ENCODE measurements at places on chromosomes 7 and 10.

DNA sequence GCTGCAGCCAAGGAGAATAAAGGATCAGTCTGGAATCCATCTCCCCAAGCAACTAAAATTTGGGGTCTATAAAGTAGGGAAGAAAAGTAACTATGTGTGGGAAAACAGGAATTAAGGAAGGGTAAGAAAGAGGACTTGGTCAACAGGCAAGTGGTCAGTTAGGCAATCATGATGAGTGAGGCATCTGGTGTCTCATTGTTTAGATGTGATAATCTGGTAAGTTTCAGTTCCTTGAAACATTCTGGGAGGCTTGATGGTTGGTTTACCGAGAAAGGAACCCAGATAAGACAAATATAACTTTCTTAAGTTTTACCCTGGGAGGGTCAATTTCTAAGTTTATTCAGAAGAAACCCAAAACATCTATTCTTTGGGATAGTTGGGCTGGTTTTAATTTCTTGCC lies 22.3 kb downstream of the HYAL4 start:
- DNase-seq = peak; percentile 61

- no peak for DNase-seq
Measured at GRCh38 chr10:125248489-125248888, 88.1 kb upstream of the CTBP2 start.

- no peak for DNase-seq
Measured at GRCh38 chr7:115208710-115209560, 287.0 kb downstream of the MDFIC start.

GRCh38 chr7:91554883-91555282 lies 290.6 kb downstream of the FZD1 start:
- no peak for DNase-seq

DNA sequence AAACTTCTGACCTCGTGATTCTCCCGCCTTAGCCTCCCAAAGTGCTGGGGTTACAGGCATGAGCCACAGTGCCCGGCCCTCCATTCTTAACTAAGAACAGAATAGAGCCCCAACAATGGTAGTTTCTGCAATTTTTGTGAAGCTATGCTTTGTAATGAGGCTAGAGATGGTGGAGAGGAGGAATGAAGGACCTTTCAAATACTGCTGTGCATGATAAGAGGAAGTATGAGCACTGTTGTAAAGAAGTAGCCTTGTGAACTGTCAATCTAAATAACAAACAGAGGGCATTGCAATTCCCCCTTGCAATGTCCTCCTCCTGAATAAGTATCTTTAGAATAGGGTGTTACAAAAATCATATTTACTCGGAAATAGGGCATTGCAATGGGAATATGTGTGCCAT lies 70.2 kb downstream of the EVX1 start:
- DNase-seq = no peak

DNA sequence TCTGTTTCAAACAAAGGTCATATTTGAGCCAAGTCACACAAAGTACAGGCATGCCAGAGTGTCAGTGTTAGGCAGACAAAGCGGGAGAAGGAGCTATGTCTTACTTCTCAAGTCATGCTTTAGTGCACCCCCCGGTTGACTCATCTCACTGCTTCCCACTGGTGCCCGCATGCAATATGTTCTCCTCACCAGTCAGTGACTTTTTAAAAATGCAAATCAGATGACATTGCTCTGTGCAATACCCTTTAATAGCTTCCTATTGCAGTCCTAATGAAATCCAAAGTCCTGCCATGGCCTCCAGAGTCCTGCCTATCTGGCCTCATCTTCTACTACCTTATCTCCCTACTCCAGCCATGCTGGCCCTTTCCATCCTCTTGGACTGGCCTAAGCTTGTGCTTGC lies 429.1 kb downstream of the ACTR3B start:
- no peak for DNase-seq

DNA sequence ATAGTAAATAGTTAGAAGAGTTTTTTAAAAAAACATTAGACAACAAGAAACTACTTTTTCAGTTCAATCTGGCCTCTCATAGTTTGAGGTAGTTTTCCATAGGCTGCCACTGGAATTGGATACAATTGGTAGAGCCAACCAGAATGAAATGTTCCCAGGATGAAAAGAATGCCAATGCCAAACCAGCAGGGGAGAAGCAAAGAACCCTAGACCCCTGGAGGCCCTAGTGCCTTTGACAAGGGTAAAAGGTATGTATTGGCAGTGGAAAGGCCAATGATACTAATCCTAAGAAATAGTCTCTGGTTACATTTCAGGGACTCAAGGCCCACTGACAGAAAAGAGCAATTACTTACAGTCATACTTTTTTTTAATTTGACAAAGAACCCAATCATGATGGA lies 77.4 kb upstream of the SEM1 start:
- DNase-seq = no peak

DNA sequence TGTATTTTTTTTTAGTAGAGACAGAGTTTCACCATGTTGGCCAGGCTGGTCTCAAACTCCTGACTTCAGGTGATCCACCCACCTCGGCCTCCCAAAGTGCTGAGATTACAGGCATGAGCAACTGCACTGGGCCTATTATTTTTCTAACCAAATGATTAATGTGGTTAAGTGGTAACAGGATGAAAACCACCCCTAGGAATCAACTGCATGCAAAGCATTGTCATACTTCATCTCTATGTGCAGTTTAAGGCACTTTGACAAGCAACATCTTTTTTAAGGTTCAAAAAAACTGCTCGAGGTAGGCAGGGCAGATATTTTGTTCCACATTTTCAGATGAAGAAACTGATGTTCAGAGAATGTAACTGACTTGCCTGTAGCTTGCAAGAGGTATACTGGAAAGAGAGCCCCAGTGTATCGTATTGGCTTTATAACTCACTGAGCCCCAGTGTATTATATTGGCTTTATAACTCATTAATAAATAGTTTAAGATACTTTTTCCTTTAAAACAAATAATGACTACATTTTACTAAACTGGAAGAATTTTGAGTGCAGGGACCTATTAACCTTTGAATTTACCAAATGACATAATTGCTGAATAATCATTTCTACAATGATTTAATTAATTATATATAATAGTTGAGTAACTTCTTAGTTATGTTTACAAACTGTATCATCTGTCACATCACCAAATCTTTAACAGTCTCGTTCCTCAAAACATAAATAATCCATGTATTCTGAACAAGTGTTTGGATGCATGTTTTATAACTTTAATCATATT lies 38.1 kb downstream of the RTKN2 start:
- DNase-seq = peak; percentile 44

DNA sequence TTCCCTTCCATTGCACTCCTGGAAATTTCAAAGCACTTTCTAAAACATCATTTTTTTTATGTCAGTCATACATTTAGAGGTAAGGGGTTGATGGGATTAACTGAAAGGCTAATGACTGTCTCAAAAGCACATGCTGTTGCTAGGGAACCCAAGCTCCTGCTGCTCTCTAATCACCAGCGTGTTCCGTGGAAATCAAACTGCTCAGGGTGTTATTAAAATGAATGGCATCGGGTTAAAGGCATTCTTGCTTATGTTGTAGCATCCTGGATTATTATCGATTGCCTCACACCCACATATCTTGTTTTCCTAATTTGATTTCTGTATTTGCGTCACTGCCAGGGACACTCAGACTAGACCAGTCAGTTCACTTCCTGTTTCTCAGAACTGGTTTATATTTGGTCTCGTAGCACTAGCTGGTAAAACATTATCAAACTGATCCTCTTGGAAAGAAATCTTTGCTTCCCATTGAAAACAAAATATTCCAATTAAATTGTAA lies 216.5 kb upstream of the MKLN1 start:
- peak; percentile 96 for DNase-seq

- peak; percentile 68 for DNase-seq
Measured at GRCh38 chr10:97499561-97500296, 1.0 kb downstream of the UBTD1 start.

DNA sequence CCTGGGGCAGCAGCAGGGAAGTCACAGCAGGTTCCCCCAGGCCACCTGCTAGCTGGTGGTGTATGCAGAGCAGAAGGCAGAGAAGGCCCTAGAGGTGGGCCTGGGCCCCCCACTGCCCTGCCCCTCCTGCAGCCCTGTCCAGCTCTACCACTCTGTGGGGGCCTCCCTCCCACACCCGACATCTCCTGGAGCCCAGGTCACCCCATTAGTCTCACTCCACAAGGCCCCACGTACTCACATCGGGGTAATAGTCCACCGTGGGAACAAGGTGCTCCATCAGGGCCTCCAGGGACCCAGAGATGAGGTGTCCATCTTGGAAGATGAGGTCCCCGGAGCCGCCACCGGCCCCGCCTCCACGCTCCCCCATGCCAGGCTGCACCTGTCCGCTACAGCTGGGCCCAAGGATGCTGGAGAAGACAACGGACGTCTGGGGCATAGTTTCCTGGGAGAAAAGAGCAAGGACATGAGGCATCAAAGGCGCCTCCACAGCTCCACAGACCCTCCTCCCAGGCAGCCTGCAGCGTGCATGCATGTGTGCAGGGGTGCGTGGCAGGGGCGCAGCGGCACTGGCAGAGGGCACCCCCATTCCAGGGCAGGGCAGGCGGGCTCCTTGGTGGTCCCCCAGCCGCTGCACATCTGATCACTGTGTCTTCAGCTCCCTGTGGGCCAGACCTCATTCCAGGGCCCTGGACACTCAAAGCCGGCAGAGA lies 61.0 kb downstream of the RASGEF1A start:
- no peak for DNase-seq

- DNase-seq = no peak
Measured at GRCh38 chr7:27688646-27689045, 26.0 kb upstream of the HIBADH start.

- DNase-seq = no peak
Measured at GRCh38 chr7:47218378-47219176, 363.3 kb downstream of the TNS3 start.

- peak; percentile 50 for DNase-seq
Measured at GRCh38 chr7:37495574-37496184, 47.0 kb upstream of the ELMO1 start.

- no peak for DNase-seq
Measured at GRCh38 chr7:130148561-130148960, 56.6 kb downstream of the TMEM209 start.

DNA sequence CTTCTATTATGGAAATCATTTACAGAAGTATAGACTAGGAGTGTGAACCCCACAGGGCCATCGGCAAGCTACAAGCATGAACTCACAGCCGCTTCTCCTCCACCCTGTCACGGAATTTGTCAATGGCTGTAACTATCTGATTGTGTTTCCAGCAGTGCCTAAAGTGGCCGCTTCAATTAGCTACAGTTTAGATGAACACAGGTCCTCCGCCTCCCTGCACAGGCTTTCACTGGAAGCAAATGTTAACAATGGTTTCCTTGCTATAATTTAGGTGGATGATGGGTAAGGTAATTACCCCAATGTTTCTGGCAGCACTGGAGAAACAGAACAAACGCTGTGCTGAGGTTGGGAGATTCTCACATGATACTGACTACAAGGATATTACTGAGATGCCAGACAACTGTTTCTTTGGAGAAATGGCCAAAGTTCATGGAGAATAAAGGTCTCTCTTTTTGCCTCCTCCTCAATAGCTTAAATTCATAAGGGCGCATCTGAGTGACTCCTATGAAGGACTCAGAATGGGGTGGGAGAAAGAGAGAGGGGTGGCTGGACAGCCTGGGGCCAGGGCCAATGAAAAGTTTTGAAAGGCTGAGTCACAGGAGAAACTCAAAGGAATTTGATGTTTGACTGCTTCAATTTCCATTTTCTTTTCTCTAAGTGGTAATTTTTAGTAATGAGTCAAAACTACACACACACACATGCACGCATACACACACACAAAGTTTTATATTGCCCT lies 78.9 kb downstream of the SVIL start:
- peak; percentile 82 for DNase-seq

DNA sequence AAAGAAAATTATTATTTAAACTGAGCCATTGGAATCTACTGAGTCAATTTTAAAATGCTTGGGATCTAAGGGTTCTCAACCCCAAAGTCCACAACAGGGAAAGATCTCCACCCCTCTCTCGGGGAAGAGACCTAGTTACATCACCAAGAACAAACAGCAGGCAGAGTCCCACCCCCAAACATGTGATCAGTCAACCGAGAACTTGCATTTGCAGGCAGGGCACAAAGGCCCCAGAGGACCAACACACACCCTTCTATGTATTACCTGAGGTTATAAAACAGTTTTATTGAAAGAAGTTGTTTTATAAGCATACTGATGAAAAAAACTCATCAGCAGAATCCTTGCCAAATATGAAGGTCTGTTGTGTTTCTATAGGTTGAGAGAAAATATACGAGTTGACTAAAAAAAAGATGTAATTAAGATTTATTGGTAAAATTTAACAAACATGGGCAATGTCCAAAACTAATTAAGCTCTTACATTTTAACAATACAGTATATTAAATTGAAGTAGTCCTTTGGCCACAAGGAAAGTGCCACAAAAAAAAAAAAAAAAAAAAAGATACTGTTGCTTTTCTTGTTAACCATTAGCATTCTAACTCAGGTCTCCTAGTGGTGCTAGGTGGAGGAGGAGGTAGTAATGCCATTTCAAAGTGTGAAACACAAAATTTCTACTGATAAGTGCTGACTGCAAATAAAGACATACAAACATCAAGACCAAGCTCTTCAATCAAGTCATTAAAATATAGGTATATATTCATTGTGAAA lies 975 bp upstream of the USP54 start:
- peak; percentile 52 for DNase-seq

- no peak for DNase-seq
Measured at GRCh38 chr10:63474488-63474887, 8.7 kb upstream of the JMJD1C start.

DNA sequence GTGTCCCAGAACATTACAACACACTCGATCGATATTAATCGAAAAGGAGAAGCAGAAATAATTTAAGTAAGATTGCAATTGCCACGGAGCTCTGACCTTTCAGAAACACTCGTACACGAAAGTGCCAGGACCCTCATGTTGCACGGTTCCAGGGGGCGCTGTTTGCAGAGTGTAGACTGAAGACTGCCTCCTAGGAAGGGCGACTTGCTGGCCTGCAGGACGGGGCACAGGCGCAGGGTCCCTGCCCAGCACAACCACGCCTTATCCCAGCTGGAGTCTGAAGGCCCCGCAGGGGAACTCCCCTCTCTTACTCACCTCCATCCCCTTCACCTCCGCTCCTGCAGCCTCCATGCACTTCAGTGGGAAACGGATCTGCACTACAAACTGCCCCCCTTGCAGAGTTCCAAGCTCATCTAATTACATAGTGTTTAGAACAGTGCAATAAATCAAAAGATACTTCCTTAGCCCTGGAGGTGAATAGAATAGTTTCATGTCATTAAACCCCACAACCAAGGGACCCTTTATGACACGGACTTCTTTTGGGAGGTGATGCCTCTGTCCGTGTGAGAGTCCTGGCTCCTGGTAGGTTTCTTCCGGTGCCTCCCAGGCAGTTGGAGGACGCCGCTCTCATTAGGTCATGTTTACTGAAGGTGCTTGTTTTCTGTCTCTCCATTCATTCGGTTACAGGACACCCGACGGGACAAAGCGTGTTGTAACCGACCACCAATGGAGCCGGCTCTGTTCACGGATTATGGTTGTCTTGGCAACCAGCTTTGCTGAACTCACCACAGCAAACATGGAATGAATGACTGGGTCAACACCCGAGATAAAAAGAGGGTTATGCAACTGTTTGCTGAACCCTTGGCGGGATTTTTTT lies 262.2 kb downstream of the BAMBI start:
- peak; percentile 97 for DNase-seq
